ENCODE measurements at places on chromosomes 3 and 15.

DNA sequence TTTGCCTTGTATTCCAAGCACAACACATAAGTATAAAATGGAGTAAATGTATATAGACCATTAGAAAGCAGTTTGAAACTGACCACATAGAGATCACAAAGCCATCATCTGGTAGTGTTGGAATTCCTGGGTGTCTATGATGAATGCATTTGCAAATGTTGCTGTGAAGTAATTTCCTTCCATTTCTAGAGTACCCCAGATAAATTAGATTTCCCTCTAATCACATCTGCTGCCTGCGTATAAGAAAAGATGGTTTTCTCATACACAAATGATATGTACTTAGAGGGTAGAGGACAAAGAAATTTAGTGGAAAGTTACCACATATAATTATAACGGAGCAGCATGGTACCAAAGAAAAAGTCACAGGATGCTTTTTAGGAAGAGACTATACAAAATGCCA, 1117.8 kb downstream of the IGSF11 start:
- no peak overlapping the region for H3K27ac ChIP-seq
- no peaks in the 10 kb centered on the region for H3K36me3 ChIP-seq
- DNase-seq, result no peak
- no peak overlapping the region for H3K4me3 ChIP-seq
- no peaks in the 10 kb centered on the region for H3K27me3 ChIP-seq
- H3K4me1 ChIP-seq, result no peaks in the 10 kb centered on the region

- H3K27ac ChIP-seq, result no peak overlapping the region
- no peaks in the 10 kb centered on the region for H3K4me1 ChIP-seq
- no peaks in the 10 kb centered on the region for H3K27me3 ChIP-seq
- DNase-seq, result no peak
These were observed 145.6 kb upstream of the TMCO5A start for GRCh38 chr15:37788767-37789396.

DNA sequence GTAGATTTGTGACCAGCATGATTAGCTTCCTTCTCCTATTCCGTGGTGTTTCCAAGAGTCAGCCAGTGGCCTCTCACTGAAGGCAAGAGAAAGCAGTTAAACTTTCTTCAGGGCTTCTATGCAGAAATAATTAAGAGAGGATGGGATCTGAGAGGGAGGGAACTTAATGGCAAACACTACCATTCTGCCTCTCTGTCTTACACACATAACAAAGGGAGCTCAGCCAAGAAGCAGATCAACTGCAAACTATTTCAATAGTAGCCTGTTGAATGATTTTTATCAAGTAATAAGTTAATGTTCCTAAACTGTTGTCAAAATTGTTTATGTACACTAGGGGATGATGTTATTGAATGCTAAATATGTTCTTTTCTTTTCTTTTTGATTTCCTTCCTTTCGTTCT, 11.8 kb downstream of the OXSR1 start:
- no peak overlapping the region for H3K4me3 ChIP-seq
- no peak for DNase-seq
- no peak overlapping the region for H3K27ac ChIP-seq

DNA sequence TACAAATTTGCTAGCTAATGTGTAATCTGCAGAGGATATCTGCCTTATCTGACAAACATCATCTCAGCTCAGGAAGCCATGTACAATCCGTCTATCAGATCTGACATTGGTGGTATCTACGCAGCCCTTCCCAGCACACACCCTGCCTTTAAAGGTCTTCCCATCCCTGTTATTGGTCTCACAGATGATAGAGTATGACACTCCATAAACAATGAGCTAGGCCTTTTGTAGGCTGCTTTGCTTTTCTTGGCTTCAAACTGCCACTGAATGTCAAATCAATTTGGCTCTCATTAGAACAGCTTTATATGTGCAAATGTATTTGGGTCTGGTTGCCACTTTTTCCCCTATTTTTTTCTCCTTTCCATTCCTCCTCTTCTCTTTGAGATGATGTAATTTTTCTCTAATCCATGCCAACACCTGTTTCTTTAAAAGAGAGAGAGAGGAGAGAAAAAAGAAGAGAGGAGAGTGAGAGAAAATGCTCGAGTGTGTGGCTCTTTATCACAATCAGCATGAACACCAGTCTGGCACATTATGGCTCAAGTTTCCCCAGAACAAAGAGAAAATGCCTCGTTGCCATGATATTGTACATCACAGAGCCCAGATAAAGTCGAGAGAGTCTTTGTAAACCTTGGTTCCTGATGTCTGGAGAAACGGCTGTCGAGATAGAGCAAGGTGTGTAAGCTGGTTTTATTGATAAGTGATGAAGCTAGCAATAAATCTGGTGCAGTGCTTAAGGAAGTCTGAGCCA, 80.8 kb upstream of the DPH6 start:
- H3K27ac ChIP-seq, result no peak overlapping the region
- H3K27me3 ChIP-seq, result no peaks in the 10 kb centered on the region
- H3K36me3 ChIP-seq, result no peaks in the 10 kb centered on the region
- no peaks in the 10 kb centered on the region for H3K4me1 ChIP-seq

DNA sequence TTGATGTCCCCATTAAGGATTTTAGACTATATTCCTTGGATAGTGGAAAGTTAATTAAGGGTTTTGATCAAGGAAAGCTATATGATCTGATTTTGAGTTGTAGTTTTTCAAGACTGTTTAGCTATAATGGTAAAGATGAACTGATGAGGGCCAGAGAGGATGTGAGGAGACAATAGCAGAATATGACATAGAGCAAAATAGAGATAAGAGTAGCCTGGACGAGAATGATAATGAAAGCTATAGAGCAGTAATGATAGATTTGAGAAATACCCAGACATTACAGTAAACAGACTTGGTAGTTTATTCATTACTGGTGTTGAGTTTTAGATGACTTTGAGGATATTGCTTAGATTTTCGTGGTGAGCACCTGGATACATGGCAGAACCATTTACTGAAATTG, 3.8 kb downstream of the SUCNR1 start:
- no peaks in the 10 kb centered on the region for H3K27me3 ChIP-seq
- H3K36me3 ChIP-seq, result no peaks in the 10 kb centered on the region
- H3K4me3 ChIP-seq, result no peak overlapping the region
- no peak overlapping the region for H3K27ac ChIP-seq
- no peak for DNase-seq
- no peaks in the 10 kb centered on the region for H3K4me1 ChIP-seq

DNA sequence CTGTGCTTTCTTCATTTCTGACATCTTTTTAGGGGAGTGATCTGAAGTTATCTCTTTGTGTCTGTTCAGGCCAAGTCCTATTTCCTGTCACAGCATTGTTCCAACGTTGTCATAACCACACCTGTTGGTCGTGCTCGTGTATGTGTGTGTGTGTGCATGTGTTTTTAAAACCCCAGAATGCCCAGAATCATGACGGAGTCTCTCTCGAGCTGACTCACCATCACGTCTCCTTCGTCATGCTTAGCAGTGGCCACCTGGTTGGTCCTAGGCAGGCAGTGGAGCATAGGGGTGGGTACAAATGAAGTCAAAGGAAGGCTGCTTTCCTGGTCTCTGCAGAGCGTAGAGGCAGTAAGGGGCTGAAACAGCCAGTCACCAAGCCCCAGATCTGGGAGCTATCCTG, 126.8 kb upstream of the ABHD17C start:
- H3K27ac ChIP-seq, result no peak overlapping the region
- H3K36me3 ChIP-seq, result no peaks in the 10 kb centered on the region

DNA sequence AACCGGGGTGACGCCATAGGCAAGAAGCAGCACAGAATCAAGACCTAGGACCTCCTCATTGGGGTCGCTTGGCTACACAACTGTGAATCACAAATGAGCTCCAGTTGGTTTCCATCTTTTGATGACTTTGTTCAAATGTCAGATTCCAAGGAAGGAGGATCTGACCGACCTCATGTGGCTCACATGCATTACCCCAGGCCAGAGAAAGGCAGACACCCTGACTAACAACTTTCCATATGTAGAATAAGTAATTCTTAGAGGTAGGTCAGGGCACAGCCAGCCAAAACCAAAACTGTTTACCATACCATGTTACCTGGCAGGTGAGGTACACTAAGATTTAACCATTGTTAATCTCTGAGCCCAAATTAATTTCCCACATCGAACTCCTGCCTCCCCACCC, 96.5 kb downstream of the CCNL1 start:
- H3K4me1 ChIP-seq, result no peaks in the 10 kb centered on the region
- H3K27ac ChIP-seq, result no peak overlapping the region
- no peak overlapping the region for H3K4me3 ChIP-seq
- no peaks in the 10 kb centered on the region for H3K36me3 ChIP-seq
- no peaks in the 10 kb centered on the region for H3K27me3 ChIP-seq

GRCh38 chr15:87661454-87662355, 594.8 kb downstream of the NTRK3 start:
- no peak for DNase-seq
- H3K4me3 ChIP-seq, result no peak overlapping the region
- no peaks in the 10 kb centered on the region for H3K27me3 ChIP-seq

- H3K36me3 ChIP-seq, result no peaks in the 10 kb centered on the region
- no peak for DNase-seq
- H3K27ac ChIP-seq, result no peak overlapping the region
- no peaks in the 10 kb centered on the region for H3K4me1 ChIP-seq
These were observed 26.0 kb downstream of the RPN1 start for GRCh38 chr3:128624526-128625138.

DNA sequence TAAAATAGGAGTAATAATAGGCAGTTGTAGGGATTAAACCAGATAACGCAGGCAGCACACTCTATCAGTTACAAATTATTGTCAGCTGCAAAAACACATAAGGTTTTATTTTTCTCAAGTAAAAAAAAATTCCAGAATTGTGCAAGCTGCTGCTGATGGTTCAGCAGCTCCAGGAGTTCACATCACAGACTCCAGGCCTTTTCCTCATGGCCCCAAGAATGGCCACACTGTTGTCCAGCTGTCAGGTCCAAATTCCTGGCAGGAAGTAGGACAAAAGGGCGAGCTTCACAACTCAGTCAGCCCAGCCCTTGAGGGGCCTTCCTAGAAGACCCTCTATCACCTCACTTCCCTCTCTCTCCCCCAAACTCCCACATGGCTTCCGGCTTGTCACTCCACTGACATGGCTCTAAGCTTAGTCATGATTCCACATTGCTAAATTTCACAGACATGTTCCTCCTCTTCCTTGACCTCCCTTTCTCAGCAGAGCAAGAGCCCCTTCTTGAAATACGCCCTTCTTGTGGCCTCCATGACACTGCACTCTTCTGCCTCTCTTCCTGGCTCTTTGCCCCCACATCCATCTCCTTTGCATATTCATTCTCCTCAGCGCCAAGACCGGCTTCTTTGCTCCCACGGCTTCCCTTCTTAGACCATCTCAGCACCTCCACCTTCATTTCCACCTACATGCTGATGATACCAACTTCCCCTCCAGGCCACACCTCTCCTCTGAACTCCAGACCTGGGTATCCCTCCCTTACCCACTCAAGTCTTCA, 27.4 kb upstream of the FAM174B start:
- DNase-seq, result no peak
- peaks cover 7% of the 10 kb centered on the region for H3K4me1 ChIP-seq

DNA sequence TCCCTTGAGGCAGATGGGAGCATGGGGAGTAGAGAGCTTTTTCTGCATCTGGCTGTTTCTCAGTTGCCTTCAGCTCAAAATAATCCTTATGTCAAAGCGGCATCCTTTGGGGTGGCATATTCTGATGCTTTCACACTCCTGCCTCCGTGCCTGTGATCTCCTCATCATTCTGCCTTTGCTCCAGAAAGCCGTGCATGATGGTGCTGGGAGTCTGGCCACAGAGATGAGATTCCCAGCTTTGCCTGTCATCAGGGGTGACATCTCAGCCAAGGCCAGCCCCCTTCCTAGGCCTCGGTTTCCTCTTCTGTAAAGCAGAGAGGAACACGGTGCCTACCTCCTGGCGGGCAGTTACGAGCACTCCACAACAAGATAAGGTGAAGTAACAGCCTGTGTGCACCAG, 96.3 kb upstream of the ALDH1A3 start:
- DNase-seq, result no peak
- no peaks in the 10 kb centered on the region for H3K27me3 ChIP-seq
- no peaks in the 10 kb centered on the region for H3K36me3 ChIP-seq
- H3K27ac ChIP-seq, result no peak overlapping the region
- no peak overlapping the region for H3K4me3 ChIP-seq
- H3K4me1 ChIP-seq, result no peaks in the 10 kb centered on the region

DNA sequence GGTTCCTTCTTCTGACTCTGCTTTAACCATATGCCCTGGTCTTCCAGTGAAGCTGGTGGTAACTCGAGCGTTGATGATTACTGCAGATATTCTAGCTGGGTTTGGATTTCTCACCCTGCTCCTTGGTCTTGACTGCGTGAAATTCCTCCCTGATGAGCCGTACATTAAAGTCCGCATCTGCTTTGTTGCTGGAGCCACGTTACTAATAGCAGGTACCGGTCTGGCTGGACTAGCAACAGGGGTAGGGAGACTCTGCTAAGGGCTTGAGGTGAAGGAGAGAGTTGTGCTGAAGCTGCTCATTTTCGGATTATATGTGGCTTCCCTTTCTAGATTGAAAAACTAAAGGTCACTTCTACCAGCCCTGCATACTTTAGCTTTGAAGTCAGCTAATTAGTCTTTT, 16.8 kb downstream of the CLDN16 start:
- no peak overlapping the region for H3K4me3 ChIP-seq
- H3K27me3 ChIP-seq, result no peaks in the 10 kb centered on the region
- no peak for DNase-seq
- no peak overlapping the region for H3K27ac ChIP-seq
- no peaks in the 10 kb centered on the region for H3K4me1 ChIP-seq

GRCh38 chr3:179526989-179527391, 35.7 kb upstream of the ACTL6A start:
- peak; percentile 72 for DNase-seq
- no peaks in the 10 kb centered on the region for H3K4me1 ChIP-seq
- no peak overlapping the region for H3K4me3 ChIP-seq
- H3K27ac ChIP-seq, result peak overlapping the region; percentile 86
- no peaks in the 10 kb centered on the region for H3K36me3 ChIP-seq

DNA sequence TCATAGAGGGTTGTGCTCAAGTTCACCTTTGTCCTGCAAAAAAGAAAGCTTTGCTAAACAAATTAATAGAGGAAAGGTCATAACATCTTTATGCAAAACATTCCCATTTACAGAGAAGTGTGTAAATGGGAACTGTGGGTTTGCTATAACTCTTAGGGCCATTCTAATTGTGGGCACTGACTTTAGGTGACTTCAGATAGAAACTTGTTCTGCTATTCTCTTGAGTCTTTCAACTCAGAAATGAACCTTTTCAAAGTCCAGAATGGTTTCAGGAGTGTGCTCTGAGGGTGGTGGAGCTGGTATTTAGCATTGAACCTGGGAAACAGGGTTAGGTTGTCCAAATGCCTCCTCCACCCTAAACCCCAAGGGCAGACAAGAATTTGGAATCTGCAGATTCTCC, 34.0 kb downstream of the SPTSSB start:
- no peaks in the 10 kb centered on the region for H3K27me3 ChIP-seq
- DNase-seq, result no peak
- H3K36me3 ChIP-seq, result no peaks in the 10 kb centered on the region

DNA sequence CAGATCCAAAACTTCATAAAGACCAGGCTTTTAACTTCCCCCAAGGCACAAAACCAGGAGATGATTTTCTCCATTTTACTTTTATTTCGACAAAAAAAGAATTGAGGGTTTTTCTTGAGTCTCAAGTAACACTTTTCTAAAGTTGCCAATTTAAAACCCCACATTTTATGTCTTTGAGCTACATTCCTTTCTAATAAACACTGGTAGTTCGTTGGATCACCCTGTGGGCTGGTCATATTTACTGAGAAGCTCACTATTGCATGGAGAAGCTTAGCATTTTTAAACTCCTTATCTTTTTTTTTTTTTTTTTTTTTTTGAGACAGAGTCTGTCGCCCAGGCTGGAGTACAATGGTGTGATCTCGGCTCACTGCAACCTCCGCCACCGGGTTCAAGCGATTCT, 255.1 kb upstream of the TPM1 start:
- no peak overlapping the region for H3K27ac ChIP-seq
- H3K36me3 ChIP-seq, result no peaks in the 10 kb centered on the region
- H3K4me1 ChIP-seq, result peaks cover 11% of the 10 kb centered on the region
